ENCODE measurements at places on chromosomes 1 and 21. TPM values are rescaled to one million over a fixed set of nuclear protein-coding genes. Genes with fewer than 3 reads are reported as not detected.

DNA sequence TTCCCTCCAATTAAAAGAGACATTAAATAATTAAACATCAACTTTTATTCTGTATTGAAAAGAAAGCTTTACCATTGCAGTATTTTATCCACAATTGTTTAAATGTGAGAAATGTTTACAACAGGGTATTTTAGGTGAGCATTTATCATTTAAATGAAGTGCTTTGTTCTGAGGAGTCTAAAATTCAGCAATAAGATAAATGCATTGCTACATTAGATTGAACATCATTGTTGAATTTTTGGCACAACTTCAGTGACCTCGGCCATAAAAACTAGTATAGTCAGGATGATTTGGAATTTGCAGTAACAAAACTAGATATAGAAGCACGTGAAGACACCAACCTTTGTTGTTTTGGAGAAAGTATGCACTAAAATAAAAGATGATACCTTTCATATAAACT lies 692.9 kb downstream of the USP25 start:
- H3K36me3 ChIP-seq = no peaks in the 10 kb centered on the region
- H3K27me3 ChIP-seq = no peaks in the 10 kb centered on the region
- H3K27ac ChIP-seq = no peak overlapping the region
- DNase-seq = no peak

- no peaks in the 10 kb centered on the region for H3K36me3 ChIP-seq
- peak overlapping the region; percentile 78 for H3K27ac ChIP-seq
- H3K4me1 ChIP-seq = peaks cover 40% of the 10 kb centered on the region
- peak; percentile 83 for DNase-seq
- H3K4me3 ChIP-seq = peak overlapping the region; percentile 60
Observed at GRCh38 chr1:59020151-59020997, 236.5 kb upstream of the JUN start.

GRCh38 chr1:71461416-71461815 lies 380.6 kb upstream of the ZRANB2 start:
- no peak overlapping the region for H3K27ac ChIP-seq
- no peaks in the 10 kb centered on the region for H3K4me1 ChIP-seq
- no peaks in the 10 kb centered on the region for H3K36me3 ChIP-seq
- H3K27me3 ChIP-seq = no peaks in the 10 kb centered on the region

GRCh38 chr1:111911776-111912515 lies 77.5 kb downstream of the KCND3 start:
- no peaks in the 10 kb centered on the region for H3K4me1 ChIP-seq
- H3K27ac ChIP-seq = no peak overlapping the region
- no peak for DNase-seq
- H3K4me3 ChIP-seq = no peak overlapping the region

DNA sequence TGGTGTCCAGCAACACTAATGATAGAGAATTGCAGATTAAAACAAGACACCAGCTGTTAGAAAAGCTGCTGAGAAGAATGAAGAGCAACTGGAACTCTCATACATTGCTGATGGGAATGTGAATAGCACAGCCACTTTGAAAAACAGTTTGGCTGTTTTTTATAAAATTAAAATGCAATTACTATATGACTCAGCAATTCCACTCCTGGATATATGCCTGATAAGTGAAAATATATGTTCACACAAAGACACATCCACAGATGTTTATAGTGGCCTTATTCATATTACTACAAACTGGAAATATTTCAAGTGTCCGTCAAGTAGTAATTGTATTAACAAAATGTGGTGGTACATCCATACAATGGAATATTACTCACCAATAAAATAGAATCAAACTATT lies 99.7 kb upstream of the HAO2 start:
- H3K4me3 ChIP-seq = no peak overlapping the region
- peaks cover 9% of the 10 kb centered on the region for H3K27me3 ChIP-seq
- no peak for DNase-seq

DNA sequence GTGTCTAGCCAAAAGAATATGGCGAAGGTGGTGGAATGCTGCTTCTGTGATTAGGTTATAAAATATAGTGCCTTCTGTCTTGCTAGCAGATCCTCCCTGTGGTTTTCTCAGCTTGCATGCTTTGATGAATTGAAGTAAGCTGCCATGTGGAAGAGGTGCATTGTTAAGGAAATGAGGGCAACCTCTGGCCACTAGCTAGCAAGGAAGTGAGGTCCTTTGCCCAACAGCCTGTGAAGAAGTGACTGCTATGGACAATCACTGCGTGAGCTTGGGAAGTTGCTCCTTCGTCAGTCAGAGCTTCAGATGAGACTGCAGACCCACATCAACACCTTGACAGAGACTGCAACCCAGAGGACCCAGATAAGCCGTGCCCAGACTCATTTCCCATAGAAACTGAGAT lies 109.4 kb downstream of the GIPC2 start:
- H3K27ac ChIP-seq = no peak overlapping the region
- DNase-seq = no peak
- no peaks in the 10 kb centered on the region for H3K27me3 ChIP-seq
- no peaks in the 10 kb centered on the region for H3K36me3 ChIP-seq
- peaks cover 11% of the 10 kb centered on the region for H3K4me1 ChIP-seq

Gene LEMD1
- not detected for total RNA-seq

DNA sequence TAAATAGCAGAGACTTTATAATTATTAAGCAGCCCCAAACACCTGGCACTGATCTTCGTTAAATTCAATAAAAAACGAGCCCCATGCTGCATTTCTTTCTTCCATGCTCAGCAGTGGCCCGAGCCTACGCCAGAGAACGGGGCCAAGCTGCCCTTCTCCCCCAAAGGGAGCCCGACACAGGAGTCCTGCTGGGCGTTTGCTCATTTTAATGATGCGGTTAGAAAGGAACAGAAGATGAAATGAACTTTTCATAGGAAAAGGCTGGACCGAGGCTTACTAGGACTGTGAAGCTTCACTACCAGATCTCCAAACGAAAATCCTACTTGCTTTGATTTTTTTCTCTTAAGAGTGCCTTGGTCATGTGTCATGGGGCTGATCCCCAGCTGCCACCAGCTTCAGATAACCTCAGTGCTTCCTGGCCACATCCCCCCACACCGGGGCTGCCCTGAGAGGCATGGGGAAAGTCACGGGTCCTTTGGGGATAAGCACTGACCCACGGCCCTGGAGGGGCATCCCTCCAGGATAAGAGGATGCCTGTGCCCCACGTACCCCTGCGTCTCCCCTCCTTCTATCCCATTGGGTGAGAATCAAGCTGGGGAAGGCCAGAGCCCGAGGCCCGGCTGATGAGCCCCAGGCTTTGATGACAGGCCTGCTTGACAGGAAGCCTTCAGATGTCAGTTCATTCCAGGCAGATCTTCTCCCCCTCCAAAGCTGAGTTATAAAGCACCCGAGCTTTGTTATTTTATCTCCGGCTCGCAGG lies 34.2 kb downstream of the PGBD5 start:
- no peak for DNase-seq
- no peaks in the 10 kb centered on the region for H3K36me3 ChIP-seq
- no peaks in the 10 kb centered on the region for H3K27me3 ChIP-seq

Gene LSS
- 145 TPM for total RNA-seq
